ENCODE measurements at places on chromosomes 7 and 10.

- no peak for DNase-seq
Measured at GRCh38 chr10:1961989-1962388, 224.7 kb upstream of the ADARB2 start.

GRCh38 chr10:86048571-86048970, 318.0 kb downstream of the GRID1 start:
- no peak for DNase-seq

- no peak for DNase-seq
Measured at GRCh38 chr10:94194256-94194655, 168.5 kb downstream of the NOC3L start.

DNA sequence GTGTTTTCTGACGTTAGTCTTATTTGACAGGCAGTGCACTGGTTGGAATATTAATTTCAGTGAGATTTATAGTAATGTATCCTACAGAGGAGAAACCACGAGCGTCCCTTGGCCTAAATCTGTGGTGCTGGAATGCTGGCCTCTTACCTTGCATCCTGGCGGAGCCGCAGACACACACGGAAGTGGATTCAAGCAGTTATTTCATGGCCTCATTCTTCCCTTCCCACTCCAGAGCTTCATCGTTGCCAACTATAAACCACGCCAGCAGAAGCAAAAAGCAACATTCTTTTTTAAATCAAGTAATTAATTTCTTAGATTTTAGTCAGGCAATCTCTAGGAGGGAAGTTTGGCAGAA, 13.1 kb downstream of the WIPI2 start:
- DNase-seq: no peak

DNA sequence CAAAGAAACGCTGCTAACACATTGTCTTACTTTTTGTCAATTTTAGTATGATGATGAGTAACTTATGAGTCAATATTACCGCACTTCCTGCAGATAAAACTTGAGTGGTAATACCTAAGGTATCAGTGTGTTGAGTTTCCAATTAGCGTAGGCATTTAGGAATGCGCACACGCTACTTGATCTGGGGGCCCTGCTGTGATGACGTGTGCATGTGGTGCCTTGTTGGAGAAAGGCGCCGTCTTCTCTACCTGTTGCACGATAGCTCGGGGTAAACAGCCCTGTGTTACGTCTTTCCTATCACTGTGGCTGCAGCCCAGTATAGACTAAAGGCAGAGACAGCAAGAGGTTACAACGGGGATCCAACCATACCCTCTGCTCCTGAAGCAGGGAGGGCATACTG, 476.8 kb upstream of the ADARB2 start:
- no peak for DNase-seq

DNA sequence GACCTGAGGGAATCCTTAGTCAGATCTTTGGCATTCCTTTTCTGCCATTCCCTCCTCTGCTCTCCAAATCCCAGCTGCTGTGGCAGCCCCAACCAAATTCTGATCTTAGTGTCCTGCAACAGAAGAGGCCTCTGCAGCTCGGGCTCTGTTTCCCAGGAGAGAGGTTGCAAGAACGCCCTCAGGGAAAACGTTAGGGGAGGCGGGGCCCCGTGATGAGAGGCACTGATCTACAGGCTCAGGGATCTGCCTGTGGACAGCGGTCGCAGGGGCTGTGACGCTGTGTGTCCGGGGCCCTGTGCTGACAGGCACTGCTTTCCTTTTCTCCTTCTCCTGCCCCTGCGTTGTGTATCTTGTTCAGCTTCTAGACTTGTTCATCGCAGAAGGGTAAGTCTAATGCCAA, 57.3 kb upstream of the DPYSL4 start:
- no peak for DNase-seq

DNA sequence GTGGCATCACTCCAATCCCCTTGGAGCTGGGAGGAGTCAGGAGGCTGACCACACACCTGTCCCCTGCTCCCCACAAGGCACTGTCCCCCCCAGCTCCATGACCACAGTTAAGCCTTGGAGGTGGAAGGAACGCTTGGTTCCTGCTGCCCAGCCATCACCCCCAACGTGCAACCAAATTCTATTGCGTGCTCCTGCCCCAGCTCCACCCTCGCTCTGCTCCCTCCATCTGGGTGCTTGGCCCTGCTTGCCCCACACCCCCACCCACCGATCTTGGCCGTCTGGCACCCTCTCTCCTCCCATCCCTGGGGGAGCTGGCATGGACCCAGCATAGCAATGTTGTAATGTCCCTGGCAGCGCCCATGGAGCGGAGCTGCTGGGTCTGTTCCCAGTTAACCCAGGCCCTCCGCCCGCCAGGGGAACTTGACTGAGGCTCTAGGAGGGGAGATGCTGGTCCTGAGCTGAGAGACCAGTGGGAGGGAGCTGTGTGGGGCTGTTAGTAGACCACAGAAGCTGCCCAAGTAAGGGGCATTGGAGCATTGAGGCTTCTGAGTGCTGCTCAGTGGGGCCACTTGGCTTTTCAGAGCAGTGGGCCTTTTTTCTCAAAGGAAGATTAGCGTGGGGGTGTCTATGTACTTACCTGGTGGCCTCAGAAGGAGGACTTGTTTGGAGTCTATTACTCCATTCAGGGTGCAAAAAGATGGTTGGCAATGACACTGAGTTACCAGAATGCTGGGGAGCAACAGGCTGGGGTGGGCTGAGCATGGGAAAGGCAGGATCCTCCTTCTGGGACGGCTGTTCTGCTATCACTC, 1.1 kb downstream of the EPHB6 start:
- no peak for DNase-seq

DNA sequence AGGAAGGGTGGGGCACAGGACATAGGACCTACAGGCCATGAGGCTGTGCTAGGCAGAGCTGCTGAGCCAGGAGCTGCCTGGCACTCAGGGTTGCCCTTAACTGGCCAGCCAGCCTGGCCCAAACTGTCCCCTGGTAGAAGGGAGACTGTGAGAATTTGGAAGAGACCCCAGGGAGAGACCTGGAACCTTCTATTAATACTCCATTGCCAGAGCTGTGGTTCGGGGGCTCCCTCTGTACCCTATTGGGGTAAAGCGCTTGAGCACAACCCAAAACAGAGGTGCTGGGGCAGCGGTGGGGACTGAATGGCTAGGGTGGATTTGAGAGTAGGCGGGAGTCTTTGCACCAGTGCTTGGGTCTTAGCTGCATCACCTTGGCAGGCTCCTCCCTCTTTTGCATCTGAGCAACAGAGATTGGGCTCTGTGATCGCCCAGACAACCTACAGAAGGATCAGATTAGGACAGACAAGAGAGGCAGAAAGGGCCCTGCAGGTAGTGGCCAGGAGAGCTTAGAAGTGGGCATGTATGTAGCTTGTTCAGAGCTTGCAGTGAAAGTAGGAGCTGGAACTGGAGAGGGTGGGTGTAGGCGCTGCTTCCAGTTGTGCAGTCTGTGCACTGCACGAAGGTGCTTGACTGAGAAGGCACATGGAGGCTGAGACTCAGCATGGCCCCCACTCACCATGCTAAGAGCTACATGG, 53.3 kb downstream of the ADCYAP1R1 start:
- no peak for DNase-seq

GRCh38 chr7:41916450-41916927, 213.6 kb upstream of the INHBA start:
- DNase-seq: peak; percentile 91

- DNase-seq: no peak
Measured at GRCh38 chr7:38476764-38477163, 154.4 kb downstream of the AMPH start.

GRCh38 chr10:24430591-24430990, 221.7 kb downstream of the KIAA1217 start:
- DNase-seq: no peak

DNA sequence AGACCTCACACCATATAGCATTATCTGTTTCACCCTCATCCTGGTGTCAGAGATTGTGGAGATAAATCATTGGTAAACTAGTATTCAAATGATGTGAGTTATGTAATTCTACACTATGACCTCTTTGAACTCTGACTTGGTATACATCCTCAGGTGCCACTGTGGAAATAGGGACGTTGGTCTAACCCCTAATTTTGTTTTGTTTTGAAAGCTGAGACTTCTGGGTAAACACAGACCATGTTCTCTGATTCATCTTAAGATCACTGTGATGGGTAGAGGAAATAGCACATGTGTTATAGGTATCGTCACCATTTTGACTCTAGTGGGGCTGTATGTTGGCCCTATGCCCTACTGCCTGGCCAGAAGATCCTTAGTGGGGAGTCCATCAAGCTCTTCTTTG, 241.6 kb downstream of the CCDC7 start:
- DNase-seq: no peak

GRCh38 chr7:28028471-28028870, 152.1 kb downstream of the JAZF1 start:
- DNase-seq: no peak

DNA sequence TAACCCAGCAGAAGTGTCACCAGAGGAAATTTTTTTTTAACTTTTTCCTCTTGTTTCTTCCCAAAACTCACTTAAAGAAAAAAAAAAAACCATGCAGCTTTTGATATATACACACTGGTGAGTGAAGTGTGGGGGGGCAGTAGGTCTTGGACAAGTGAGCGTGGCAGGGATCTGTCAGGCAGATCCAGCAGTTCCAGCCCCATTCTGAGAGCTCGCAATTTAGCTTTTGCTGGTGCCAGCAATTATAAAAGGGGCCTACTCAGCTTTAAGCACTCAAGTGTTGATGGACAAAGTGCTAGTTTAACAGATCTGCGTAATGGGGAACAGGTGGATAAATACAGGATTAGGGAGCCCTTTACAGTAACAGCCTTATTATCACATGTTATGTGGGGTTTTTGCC, 619.2 kb upstream of the GALNT17 start:
- DNase-seq: no peak

- no peak for DNase-seq
Measured at GRCh38 chr7:13849163-13849892, 140.1 kb downstream of the ETV1 start.

- no peak for DNase-seq
Measured at GRCh38 chr7:95530881-95531280, 45.1 kb downstream of the ASB4 start.

GRCh38 chr10:131195558-131196159, 115.9 kb downstream of the TCERG1L start:
- DNase-seq: no peak

DNA sequence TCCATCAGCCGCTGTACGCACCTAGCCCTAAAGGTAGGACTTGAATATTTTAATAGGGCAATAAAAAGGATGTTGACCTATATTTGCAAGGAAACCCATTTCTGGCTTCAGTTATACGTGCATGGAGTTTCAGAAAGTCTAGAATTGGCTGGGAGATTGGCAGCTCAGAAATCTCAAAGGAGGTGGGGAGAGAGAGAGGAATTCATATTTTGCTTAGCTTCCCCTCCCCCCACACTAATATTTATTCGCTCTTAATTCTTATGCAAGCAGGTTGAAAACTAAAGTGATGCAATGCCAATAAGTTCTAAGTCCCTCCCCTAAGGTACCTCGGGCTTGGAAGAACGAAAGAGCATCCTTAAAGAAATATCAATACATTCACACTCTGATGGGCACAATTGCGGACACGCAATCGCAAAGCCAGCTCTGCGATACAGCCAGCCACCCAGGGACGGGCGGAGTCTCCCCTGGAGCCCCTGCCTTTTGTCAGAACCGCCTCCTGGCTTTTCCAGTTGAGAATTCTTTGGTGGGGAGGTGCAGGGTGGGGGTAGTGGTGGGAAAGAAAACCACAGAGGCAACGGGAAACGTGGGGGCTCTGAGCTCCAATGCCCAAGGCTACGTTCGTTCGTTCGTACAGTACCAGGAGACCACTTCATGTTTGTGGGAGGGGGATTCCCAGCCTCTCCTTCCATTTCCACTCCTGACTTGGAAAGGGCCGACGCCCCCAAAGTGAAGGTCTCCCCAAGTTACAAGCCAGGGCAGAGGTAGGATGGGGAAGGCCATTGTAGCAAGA, 1.3 kb downstream of the SHH start:
- DNase-seq: no peak

- DNase-seq: no peak
Measured at GRCh38 chr7:75621124-75621523, 117.6 kb downstream of the HIP1 start.

GRCh38 chr10:106894692-106895091, 269.8 kb downstream of the SORCS1 start:
- DNase-seq: no peak

GRCh38 chr7:23544913-23545354, 13.2 kb upstream of the TRA2A start:
- no peak for DNase-seq

DNA sequence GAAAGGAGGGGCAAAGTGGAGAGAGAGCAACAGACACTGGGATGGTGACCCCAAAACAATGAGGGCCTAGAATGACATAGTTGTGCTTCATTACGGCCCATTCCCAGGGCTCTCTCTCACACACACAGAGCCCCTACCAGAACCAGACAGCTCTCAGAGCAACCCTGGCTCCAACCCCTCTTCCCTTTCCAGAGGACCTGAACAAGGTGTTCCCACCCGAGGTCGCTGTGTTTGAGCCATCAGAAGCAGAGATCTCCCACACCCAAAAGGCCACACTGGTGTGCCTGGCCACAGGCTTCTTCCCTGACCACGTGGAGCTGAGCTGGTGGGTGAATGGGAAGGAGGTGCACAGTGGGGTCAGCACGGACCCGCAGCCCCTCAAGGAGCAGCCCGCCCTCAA, 20.7 kb downstream of the PRSS2 start:
- no peak for DNase-seq

- DNase-seq: no peak
Measured at GRCh38 chr7:105655067-105655466, 73.8 kb upstream of the EFCAB10 start.

GRCh38 chr7:120586571-120586970, 271.4 kb downstream of the TSPAN12 start:
- no peak for DNase-seq

GRCh38 chr7:36965625-36966024, 241.3 kb upstream of the AOAH start:
- DNase-seq: no peak

GRCh38 chr10:51156926-51157325, 82.6 kb downstream of the PRKG1 start:
- DNase-seq: peak; percentile 55

DNA sequence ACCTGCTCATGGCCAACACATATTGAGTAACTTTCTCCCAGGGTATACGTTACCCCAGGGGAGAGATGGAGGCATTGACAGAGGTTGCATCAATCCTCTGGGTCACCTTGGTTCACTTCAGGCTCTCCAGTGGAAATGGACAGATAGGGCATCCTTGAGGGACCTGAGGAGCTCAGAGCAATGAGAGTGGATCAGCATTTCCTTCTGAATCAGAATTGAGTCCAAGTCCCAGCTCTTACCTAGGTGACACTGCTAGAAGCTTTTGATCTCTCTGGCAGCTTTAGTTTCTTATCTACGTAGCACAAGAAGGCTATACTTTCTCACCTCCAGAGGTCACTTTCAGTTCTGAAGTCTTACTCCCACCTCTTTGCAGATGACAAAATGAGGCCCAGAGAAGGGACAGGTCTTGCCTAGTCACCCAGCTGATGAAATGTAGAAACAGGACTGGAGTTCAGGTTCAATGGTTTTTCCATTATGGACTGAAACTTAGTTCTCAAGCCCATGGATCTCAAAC, 35.2 kb downstream of the PANK1 start:
- DNase-seq: no peak
